ENCODE measurements at places on chromosomes 13 and 19. TPM values are rescaled to one million over a fixed set of nuclear protein-coding genes. Genes with fewer than 3 reads are reported as not detected.

The GPC6 gene
- total RNA-seq = 0.61 TPM

The PABPC3 gene
- not detected for total RNA-seq

- no peak for DNase-seq
These were observed 41.7 kb downstream of the RCBTB1 start for GRCh38 chr13:49543656-49544055.

GRCh38 chr19:18975011-18975410 lies 34.0 kb upstream of the HOMER3 start:
- no peak for DNase-seq

The CCL25 gene
- total RNA-seq = not detected

DNA sequence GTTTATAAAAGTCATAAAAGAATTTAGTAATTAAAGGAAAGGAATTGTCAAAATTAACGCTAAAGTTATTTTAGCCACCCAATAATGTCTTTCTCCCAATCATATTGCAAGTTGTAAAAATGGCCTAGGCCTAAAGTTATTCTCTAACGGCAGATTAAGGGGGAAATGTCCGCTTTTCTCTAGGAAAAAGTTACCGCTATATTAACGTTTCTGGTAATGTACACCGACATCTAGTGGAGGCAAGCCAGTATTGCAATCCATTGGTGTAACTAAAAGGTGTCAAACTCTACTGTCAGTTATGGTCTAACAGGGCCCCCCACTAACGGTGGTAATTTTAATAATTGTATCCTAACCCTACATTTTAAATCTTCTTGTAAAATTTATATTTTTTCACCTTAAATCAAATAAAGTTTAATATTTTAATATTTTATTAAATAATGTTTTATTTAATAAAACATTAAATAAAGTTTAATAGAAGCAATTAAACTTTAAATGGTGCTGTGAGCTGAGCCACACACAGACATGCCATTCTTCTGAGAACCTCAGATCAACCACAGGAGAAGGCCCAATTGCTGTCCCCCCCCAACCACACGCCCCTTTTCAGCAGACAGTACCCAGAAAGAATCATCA lies 35.9 kb upstream of the ZSCAN5A start:
- no peak for DNase-seq

The NLRP12 gene
- total RNA-seq = 0.21 TPM

The MATK gene
- 1.2 TPM for total RNA-seq

GRCh38 chr13:99258210-99258860 lies at the start of gene GPR18:
TSS of gene GPR18 (minus strand) at chr13:99258379. CDS start at chr13:99255872, 2,507 bp downstream.
- DNase-seq = no peak

GRCh38 chr19:14410091-14411051 lies 8.8 kb downstream of the DDX39A start:
- DNase-seq = no peak

DNA sequence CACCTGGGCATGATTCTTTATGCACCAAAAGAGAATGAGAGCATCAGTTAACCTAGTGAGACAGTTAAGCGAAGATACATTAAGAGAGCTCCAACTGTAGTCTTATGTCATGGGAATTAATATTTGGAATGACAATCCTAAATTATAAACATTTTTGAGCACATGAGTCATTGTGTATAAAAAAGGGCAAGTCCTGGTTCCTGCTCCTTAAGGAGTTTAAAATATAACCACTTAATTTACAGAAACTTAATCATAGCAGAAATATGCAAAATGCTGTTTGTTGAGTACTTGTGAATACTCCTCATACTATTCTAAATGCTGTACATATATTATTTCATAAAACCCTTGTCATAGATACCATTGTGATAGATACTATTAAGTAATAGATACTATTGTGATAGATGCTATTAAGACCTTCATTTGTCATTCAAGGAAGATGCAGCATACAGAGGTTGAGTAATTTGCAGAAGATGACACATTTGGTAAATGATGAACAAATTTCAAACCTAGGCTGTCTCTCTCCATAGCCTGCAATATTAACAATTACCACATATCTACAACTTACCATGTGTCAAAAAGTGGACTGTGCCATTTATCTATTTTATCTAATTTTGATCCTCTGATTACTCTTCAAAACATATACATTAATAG lies 301.0 kb downstream of the TBC1D4 start:
- no peak for DNase-seq

DNA sequence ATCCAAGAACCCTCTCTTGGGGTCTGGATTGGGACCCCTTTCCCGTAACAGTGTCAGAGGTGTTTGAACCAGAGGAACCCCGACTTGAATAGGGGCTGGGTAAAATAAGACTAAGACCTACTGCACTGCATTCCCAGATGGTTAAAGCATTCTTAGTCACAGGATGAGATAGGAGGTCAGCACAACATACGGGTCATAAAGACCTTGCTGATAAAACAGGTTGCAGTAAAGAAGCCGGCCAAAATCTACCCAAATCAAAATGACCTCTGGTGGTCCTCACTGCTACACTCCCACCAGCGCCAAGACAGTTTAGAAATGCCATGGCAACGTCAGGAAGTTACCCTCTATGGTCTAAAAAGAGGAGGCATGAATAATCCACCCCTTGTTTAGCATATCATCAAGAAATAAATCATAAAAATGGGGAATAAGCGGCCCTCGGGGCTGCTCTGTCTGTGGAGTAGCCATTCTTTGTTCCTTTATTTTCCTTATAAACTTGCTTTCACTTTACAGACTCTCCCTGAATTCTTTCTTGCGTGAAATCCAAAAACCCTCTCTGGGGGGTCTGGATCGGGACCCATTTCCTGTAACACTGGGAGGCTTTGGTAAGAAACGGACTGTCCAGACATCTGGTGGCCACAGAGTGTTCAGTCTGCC lies 4.4 kb upstream of the SIN3B start:
- DNase-seq = no peak

The ZNF628 gene
- 12.9 TPM for total RNA-seq

GRCh38 chr13:110431425-110432294 lies 124.6 kb downstream of the COL4A2 start:
- no peak for DNase-seq

- no peak for DNase-seq
These were observed 143.9 kb upstream of the IPO5 start for GRCh38 chr13:97809576-97809975.

DNA sequence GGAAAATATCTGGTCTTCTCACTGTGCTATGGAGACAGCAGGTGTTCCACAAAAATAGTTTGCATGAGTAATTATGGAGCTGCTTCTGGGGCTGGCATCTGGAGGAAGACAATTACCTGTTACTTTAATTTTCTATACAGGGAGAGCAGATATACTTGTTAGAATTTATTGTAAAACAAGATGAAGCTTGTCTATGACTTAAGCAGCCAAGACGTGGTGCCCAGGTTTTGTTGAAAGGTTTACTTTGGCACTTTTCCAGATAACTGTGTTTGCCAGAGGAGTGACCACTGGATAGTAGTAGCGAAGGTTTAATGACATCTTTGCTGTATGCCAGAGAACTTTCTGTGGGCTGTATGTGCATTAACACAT lies 134.5 kb upstream of the KL start:
- no peak for DNase-seq

DNA sequence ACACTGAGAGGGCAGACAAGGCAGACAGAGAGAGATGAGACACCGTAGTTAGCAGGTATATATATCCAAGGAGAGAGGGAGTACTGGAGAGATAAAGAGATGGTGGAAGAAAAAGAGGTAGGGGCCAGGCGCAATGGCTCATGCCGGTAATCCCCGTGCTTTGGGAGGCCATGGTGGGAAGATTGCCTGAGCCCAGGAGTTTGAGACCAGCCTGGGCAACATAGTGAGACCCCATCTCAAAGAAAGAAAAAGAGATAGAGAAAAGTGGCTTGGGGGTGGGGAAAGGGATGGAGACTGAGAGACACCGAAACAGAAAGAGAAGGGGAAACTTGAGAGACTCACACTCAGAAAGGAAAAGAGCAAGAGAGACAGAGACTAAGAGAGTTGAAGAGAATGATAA lies 2.5 kb downstream of the RAB4B start:
- DNase-seq = no peak

GRCh38 chr19:51093101-51093500 lies 10.4 kb upstream of the KLK14 start:
- no peak for DNase-seq

The TMEM86B gene
- 4.6 TPM for total RNA-seq

GRCh38 chr13:70388935-70389334 lies 280.7 kb upstream of the KLHL1 start:
- DNase-seq = no peak

The PROZ gene
- not detected for total RNA-seq

The ZFR2 gene
- 0.55 TPM for total RNA-seq

- no peak for DNase-seq
These were observed 16.1 kb upstream of the SLC15A1 start for GRCh38 chr13:98768522-98768921.

DNA sequence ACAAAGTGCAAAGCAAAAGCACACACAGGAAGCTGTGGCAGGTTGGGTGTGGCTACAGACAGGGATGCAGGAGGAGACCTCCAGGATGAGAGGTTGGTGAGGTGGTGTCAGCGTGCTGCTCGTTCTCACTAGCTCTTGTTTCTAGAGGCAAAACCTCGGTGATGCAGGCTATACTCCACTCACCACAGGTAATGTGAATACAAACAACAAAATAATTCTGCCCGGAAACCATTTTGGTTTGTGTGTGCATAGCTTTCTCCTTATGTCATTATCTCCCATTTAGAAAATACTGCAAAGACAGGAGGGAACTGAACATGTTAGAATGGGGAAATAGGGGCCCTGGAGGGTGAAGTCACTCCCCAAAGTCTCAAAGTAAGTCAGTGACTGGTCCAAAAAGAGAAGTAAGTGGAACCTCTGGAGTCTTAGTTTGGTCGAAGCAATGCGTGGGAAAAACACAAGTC lies 9.4 kb downstream of the LCP1 start:
- no peak for DNase-seq

- DNase-seq = no peak
These were observed 28.2 kb upstream of the CYSLTR2 start for GRCh38 chr13:48625413-48626076.

DNA sequence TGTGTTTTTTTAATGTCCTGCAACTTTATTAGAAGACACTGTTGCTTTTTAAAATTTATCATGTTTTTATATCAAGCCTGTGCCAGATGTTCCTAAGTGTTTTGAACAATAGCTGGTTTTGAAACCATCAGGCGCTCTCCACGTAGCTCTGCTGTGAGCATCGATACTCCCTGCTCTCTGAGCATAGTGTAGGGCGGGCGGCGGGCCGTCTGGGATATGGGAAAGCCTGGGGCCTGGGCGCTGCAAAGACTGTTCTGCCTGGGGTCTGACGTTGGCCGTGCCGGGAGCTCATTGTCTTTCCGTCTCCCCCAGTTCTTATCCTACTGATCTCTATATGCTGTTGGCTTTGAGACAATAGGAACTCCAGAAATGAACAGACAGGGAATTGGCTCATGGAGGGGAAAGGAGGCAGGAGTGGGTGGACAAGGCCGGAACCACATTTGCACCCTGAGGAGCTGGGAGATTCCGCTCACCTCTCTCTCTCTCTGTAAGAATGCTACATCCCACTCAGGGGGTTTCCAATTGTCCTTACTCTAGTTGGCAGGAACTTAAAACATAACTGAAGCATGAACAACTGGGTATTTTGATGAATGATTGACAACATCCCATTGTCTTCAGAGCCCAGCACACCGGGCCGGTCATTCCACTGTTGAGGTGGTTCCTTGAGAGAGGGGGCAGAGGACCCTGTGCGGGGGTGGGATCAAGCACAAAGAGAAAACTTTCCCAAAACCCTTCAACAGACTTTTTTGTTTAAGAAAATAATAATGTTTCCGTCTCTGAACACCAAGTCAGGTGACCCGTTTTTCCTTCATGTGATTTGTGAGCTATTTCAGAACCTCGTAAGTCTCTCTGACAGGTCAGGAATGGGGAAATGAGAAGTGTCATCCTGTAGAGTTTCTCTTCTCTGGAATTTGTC lies 64.7 kb downstream of the COL4A2 start:
- no peak for DNase-seq

The ACP7 gene
- total RNA-seq = not detected

- DNase-seq = no peak
These were observed 130.4 kb upstream of the MIR17HG start for GRCh38 chr13:91216928-91217700.

DNA sequence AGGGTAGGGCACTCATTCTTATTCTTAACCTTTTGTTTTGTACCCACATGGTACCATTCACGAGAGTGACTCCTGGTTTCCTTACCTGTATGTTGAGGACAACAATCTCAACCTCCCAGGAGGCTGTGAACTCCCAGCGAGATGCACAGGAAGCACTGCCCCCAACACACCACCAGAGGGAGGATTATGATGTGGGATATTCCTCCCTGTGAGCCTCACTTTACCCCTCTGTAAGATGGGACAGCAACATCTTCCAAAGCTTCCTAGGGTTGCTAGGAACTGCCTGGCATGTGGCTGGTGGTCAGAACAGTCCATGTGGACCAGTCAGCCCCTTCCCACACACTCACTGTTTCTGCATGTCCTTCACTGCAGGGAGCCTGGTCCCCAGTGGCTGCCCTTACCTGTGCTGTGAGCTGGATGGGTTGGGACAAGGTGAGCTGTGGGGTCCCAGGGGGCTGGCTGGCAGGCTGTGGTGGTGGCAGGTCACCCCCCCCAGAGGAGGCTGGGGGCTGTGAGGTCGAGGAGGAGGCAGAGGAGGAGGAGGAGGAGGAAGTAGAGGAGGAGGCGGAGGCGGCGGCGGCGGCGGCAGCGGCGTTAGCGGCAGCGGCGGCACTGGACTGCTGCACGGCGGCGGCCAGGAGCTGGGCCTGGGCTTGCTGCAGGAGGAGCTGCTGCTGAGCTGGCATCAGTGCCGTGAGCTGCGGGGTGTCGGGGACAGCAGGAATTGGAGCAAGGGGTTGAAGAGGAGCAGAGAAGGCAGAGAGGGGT lies 15.8 kb downstream of the POU2F2 start:
- no peak for DNase-seq

- no peak for DNase-seq
These were observed 40.8 kb downstream of the ADPRHL1 start for GRCh38 chr13:113412440-113412839.

GRCh38 chr13:53499576-53500133 lies 471.0 kb downstream of the OLFM4 start:
- DNase-seq = no peak

- no peak for DNase-seq
These were observed 63.4 kb upstream of the LRCH1 start for GRCh38 chr13:46489586-46490023.

DNA sequence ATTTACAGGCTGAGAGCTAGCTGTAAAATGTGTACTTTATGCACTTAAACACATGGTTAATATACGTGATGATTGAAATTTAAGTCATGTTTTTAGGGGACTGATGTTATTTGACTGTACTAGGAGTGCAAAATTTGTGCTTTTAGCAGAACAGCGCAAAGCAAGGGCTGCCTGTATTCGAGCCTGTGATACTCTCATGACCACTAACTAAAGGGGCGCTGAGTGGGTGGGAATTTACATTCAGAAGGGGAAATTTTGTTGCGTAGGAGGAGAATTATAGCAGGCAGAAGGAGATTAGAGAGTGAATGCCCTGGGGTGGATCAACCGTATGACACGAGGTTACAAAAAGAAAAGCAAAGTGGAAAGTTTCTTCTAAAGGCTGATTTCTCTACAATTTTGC lies 271.8 kb upstream of the HTR2A start:
- no peak for DNase-seq

The SERP2 gene
- 2.8 TPM for total RNA-seq

All from adrenal gland (tissue), 19 donors.